Muscle of arm (tissue), 14 donors: ENCODE measurements at places on chromosomes 12 and 14. TPM values are rescaled to one million over a fixed set of nuclear protein-coding genes. Genes with fewer than 3 reads are reported as not detected.
A peak's percentile ranks its signal among the peaks of the same experiment; 100 is the strongest.

DNA sequence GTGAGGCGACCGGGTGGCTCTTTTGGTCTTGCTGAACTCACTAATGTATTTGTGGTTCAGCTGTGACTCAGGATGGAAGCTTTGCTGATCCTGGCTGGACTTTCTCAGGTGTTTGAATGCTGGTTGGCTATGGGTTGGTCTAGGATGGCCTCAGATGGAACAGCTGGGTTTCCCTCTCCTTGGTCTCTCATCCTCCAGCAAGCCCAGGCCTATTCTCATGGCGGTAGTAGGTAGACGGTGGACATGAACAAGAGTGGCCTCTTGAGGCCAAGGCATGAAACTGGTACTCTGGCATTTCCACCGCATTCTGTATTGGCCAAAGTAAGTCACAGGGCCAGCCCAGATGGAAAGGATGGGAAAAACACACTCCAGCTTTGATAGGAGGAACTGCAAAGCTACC is 11.8 kb upstream of the POLR3B start:
- no peak for DNase-seq

DNA sequence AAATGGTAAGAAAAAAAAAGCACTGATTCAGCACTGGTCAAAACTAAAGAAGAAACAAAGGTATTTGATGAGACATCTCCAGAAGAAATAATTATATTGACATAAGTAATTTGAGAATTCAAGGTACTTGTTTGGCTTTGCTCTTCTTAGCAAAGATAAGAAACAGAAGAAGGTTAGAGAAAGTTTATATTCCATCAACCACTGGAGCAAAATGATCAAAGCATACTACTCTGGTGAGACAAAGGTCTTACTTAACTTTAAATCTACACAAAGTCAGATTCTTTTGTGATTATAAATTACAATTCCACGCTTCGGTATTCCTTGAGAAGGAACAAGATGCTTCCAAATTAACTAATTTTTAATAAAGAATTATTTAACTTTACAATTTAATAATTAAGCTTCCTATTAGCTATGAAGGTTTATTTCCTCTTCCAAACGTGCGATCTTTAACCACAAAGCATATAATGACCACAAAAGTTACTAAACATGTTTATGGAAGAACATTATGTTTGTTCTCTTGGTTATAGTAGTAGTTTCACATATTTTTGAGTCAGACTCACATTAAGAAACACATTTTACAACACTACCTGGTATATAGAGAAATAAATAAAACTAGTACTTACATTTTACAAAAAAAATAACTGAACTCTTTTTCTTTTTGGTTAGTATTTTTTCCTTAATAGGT is 53.4 kb downstream of the METTL25 start:
- no peak for DNase-seq

DNA sequence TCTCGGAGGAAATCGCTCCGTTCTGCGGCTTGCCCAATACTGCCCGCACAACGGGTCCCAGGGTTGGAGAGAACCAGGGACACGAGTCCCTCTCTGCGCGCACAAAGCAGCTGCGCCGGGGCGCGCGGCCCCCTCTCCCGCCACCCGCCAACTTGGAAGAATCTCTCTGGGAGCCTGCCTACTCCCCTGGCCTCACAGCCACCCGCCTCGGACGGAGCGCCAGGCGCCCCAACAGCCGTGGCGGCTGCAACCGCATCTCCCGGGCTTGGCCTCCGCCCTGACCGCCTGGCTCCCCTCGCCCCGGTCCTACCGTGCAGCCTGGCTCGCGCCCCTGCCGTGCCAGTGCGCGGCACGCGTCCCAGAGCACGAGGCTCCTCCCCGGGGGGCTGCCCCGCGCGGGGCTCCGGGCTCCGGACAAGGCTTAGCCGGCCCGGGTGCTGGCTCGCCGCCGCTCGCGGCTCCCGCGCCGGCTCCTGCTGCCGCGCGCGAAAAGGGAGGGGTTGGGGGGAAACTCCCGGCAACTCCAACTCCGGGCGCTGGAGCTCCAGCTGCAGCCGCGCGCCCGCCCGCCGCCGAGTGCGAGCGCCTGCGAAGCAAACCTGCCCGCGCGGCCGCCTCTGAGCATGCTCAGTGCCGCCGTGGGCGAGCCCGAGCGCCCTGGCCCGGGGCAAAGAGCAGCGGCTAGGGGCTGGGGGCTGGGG is at the start of gene STXBP6:
Gene STXBP6, minus strand, starts transcription at position 580 of the 701 bp plus-strand sequence. CDS start 75,329 bp downstream, outside the sequence.
- peak; percentile 78 for DNase-seq

DNA sequence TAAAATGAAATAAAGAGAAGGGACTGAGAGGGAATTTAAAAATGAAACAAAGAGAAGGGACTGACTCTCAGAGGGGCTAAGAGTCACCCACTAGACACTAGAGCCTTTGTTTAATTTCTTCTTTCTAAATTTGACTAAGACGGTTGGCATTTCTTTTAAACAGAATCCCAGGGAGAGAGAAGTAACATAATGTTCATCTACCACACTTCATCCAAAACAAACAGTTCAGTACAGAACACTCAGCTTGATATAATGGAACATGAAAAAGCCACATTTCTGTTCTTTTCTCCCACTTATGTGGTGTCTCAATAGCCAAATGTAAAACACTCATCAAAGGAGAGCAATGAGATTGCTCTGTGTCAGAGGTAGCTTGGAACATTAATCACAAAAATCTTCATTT is 10.1 kb upstream of the NT5DC3 start:
- DNase-seq, result no peak

DNA sequence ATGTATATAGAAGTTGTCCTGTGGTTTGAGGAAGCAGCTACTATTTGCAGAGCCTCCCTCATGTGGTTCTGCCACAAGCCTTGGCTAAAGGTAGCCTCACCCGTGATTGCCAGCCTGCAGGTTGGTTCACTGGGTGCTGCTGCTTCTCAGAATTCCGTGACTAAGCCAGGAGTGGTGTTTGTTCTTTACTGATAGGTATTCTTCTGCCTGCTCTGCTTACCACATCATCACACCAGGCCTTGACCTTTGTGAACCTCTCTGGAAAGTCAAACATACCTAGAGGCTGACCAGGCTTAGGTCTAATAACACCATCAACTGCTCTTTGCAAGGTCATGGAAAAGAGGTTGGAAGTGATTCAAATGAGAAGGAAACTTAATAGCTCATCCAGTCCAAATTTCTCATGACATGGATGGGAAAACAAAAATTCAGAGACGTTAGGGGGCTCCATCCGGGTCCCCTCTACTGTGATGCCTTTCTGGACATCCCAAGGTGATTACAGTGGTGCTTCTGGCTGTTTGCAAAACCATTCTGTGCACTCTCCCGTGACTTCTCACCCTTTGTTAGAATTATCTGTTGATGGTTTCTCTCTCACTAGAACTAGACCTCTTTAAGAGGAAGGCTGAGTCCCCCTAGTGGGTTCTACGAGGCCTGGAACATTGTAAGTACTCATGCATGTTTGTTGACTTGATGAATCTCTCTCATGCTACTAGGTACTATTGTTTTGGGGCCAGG is 8.5 kb upstream of the SOCS2 start:
- no peak for DNase-seq

DNA sequence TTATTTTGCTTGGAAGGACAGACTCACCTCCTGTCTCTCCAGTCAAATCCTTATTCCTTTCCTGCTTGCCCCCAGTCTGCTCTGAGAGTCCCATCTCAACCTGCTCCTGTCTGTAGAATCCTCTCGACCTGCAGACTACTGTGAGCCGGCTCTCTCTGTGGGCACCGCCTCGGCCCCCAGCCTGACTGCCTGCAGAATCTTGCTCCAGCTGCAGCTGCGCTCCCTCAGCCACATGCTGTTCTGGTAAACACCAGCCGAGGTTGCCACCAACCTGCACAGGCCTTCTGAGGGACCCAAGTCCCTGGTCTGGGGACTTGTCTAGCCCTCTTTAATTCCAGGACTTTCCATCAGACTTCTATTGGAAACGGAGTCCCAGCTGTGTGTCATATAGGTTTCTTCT is 44.8 kb upstream of the PRMT8 start:
- no peak for DNase-seq

- peak; percentile 70 for DNase-seq
Measured at GRCh38 chr12:12159988-12160387, 89.2 kb downstream of the BCL2L14 start.

DNA sequence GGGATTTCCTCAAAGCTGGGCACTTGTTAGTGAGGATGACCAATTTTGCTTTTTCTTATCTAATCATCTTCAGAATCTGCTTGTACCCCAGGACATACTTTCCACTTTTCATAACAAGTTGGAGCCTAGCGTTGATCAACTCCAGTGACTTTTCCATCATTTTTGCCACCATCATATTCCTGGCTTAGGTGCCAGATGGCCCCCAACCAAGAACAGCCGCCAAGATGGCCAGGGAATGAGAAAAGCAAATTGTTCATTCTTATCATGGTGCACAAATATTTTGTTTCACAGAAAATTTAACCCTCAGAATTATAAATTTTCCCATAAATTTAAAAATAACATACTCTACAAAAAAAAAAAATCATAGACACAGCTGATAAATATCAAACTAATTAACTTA is 37.5 kb downstream of the SLC2A13 start:
- no peak for DNase-seq

- peak; percentile 99 for DNase-seq
Measured at GRCh38 chr14:63641473-63642228, at the start of gene WDR89. Gene WDR89 (minus strand): TSS chr14:63641871. CDS start chr14:63599942, 41,929 bp downstream.

- no peak for DNase-seq
Measured at GRCh38 chr14:68695326-68695768, 97.5 kb downstream of the ZFP36L1 start.

- peak; percentile 89 for DNase-seq
Measured at GRCh38 chr14:53953002-53953827, 3.4 kb downstream of the BMP4 start.

- DNase-seq, result peak; percentile 13
Measured at GRCh38 chr12:78181544-78182162, 351.0 kb downstream of the NAV3 start.

GRCh38 chr12:55704824-55705718 is 2.6 kb downstream of the ITGA7 start:
- DNase-seq, result no peak

GRCh38 chr12:104752881-104753280 is 205.2 kb downstream of the SLC41A2 start:
- no peak for DNase-seq

DNA sequence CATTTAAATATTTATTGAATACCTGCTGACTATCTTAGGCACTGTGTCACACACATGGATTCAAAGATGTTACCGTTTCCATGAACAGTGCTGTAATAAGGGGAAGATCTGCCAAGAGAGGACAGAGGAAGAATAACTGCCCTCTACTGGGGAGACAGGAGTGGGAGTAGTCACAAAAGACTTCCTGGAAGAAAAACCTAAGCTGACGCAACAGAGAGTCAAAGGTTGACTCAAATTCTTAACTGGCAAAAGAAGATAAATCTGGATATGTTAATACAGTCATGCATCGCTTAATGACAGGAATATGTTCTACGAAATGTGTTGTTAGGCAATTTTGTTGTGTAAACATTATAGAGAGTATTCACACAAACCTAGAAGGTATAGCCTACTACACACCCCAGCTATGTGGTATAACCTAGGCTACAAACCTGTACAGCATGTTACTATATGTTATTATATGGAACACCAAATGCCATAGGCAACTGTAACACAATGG is 51.5 kb downstream of the DCAF5 start:
- DNase-seq, result peak; percentile 21

DNA sequence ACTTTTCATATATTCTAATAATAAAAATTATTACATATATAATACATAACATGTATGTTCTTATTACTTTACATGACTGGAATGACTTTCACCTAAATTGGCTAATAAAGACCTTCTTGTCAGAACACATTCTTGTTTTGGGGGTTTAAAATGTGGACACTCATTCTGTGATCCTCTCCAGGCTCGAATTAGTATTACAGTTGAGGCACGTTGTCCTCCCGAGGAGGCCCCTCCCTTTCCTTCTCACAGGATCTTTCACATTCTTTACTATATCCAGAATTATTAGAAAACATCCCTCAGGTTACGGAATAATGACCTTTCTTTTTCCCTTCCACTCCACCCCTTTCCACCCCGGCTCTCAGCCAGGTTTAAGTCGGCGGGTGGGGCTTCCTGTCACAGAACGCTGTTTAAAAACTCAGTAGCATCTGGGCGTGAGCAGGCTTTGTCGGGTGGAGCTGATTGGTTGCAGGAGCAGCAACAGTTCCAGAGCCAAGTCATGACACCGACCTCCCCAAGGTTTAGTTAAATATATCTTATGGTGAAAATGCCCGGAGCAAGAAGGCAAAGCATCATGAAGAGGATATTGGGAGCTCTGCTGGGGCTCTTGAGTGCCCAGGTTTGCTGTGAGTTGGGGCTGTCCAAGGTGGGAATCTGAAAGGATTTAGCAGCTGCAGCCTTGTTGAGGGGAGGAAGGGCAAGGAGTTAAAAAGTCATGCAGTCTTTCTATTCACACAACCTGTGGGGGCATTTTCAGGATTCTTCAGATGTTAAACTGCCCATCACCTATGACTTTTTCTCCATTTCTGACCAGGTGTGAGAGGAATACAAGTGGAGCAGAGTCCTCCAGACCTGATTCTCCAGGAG is 396.7 kb upstream of the OR4E1 start:
- DNase-seq, result peak; percentile 11

DNA sequence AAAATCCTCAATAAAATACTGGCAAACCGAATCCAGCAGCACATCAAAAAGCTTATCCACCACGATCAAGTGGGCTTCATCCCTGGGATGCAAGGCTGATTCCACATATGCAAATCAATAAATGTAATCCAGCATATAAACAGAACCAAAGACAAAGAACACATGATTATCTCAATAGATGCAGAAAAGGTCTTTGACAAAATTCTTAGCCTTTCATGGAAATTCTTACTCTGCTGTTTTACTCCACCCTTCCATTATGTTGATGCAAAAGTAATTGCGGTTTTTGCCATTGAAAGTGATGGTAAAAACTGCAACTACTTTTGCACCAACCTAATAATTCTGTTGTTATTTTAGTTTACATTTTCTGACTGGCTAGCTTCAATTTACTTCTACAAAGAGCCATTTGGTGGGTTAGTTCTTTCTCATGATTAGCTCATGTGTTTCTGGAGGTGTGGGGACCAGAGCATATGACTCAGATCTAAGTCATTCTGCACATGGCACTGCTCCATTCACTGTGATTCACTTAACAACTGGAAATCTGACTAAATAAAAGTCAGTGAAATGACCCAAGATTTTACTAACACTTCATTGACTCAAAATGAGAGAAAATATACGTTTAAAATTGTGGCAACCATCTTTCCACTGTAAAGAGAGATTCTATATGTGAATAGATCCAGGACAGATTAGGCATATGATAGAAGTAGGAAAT is 99.9 kb downstream of the TMTC3 start:
- no peak for DNase-seq

Gene PAX9
- 1.1 TPM for polyA plus RNA-seq

- DNase-seq, result no peak
Measured at GRCh38 chr12:25995906-25996305, 37.4 kb downstream of the RASSF8 start.

DNA sequence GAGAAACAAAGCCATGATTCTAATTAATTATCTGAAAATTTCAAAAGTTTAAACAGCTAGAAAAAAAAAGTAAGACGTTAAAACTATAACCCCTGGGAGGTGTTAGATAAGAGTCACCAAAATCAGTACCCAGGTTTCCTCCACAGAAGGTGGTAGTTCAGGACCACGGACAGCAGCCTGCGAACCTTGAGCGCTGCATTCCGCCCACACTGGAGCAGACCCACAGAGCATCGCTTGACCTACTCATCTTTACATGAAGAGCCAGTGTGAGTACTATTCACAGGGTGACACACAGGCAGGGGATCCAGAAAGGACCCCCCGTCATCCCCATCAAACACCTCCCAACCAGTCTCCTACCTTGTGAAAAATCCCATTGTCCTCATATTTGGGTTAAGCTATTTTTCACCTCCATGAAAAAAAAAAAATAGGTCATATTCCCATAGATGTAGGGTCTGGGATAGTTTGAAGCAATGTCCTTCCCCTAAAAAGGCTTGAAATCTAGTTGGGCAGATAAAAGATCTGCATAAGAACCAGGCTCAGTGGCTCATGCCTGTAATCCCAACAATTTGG is 8.8 kb upstream of the CHGA start:
- DNase-seq, result no peak

Gene ZNF891
- polyA plus RNA-seq, result not detected

Gene SLC17A8
- polyA plus RNA-seq, result 0.09 TPM
